ENCODE measurements at places on chromosomes 13 and 19.
A peak's percentile ranks its signal among the peaks of the same experiment; 100 is the strongest.

DNA sequence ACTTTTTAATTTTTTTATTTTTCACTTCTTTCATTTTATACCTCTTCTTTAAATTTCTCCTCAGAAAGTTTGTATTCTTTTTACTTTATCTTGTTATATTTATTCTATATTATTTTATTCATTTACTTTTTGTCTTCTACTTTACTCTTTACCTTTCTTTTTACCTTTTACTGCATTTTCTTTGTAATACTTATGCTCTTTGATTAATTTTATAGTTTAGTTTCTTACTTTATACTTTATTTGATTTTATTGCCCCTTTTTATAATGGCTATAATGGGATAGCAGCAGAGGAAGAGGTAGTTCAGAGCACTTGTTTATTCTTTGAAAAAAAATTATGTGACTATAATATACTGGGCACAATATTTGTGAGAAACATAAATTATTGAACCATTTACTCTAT, 542.6 kb upstream of the SPRY2 start:
- no peak for DNase-seq

DNA sequence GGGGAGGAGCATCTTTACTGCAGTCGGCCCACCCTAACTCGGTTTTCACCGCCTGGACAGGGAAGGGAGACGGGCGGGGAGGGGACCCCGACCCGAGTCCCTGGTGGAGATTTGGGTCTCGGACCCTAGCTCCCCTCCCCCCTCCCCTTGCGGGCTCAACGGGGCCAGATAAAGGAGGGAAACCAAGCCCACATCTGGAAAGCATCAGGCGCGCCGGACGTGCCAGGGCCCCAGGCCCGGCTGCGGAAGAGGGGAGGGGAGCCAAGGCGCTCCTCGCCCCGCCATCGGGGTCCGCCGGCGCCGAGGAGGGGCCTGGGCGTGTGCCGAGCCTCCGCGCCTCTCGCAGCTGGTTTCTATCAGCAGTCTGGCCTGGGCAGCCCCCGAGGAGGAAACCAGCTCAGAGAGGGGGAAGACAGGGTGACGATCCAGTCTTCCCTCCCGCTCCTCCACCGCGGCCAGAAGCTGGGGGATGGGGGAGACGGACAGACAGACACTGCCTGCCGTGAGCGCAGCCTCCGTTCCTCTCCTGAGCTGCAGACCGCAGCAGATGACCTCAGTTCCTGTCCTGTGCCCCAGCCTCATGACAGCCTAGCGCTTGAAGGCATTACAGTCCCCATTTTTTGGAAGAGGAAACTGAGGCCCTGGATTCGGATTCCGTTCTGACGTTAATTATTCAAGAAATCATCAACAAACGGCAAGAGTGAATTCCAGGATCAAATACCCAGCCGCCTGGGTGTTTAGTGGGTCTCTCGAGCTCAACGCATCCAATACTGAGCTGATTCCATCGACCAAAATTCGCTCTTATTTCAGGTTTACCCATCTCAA, 3.6 kb upstream of the GNG8 start:
- DNase-seq = no peak

DNA sequence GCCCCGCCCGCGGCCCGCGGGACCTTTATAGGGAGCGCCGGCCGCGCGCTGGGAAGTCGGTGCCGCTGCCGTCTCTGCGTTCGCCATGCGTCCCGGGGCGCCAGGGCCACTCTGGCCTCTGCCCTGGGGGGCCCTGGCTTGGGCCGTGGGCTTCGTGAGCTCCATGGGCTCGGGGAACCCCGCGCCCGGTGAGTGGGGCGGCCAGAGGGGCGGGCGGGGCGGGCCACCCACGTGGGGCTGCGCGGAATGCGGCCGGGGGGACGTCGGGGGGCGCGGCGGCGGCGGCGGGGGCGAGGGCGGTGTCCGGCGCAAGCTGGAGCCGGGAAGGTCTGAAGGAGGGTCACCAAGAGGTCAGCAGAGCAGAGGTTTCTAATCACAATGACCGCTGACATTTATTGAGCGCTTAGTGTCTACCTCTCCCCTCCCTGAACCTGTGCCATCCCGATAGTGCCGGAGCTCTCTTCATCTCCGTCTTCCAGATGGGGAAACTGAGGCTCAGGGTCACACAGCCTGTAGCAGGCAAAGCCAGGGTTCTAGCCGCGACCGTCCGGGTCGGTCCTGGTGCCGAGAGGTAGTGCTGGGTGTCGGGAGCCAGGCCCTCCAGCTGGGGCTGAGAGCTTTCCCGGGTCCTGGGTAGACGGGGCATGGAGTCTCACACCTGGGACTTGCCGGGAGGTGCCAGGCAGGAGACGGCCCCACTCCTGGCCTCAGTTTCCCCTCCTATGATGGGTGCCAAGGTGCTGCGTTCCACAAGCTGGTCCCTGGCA, at the start of gene FSTL3:
FSTL3 (plus strand) TSS at position 54 of the 767 bp plus-strand sequence; CDS start at position 86, 32 bp downstream.
- DNase-seq = no peak

DNA sequence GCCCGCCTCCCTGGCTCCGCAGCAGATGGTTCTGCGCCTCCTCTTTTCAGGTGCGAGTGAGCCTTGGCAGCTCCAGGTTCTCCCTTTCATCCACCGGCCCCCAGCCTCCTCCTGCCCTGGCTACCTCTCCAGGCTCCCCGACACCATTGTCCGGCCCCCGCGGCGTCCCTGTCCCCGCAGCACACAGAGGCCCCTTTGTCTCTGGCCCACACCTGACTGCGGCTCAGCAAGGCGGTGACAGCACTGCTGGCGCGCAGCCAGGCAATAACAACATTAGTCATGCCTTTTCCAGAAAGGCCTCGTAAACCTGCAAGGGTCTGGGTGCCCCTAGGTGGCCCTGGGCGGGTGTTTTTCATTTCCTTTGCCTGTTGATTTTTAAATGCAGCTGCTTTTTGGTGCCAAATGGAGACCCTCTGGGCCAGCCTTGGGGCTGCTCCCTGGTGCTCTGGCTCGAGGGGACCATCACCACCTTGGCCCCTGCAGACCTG, 73.2 kb upstream of the MEDAG start:
- peak; percentile 18 for DNase-seq
